NCI-H774 (cell line): ENCODE measurements at places on chromosomes 1 and 21.
A peak's percentile ranks its signal among the peaks of the same experiment; 100 is the strongest.

DNA sequence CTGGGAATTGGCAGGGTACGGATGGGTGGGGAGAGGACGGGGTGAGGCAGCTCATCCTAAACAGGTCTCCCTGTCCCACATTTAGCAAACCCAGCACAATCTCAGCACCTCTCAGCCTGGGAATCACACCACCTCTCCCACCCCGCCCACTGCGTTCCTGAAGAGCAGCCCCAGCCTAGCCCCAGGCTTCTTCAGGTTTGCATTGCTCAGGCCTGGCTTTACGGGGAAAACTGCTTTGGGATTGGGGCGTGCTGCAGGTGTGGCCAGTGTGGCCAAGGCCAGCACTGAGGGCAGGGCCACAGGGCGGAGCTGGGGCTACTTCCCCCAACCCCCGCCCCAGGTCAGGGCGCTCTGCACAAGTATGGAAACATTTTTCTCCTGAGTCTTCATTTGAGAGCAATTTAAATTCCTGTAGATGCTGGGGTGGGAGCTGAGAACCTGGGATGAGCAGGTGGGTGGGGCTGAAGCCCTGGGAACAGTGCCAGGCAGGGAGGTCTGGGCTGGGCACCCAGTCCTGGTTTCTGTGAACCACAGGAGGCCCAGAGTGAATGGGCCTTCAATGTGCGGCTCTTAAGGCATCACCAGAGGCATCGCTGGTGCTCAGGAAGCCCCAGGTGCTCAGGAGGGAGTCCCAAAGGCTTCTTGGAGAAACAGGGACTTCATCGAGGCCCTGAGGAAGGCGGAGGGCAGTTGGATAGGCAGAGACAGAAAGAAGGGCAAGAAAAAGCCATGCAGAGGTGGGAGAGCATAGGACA is 24.1 kb downstream of the TNNT2 start:
- DNase-seq: no peak

DNA sequence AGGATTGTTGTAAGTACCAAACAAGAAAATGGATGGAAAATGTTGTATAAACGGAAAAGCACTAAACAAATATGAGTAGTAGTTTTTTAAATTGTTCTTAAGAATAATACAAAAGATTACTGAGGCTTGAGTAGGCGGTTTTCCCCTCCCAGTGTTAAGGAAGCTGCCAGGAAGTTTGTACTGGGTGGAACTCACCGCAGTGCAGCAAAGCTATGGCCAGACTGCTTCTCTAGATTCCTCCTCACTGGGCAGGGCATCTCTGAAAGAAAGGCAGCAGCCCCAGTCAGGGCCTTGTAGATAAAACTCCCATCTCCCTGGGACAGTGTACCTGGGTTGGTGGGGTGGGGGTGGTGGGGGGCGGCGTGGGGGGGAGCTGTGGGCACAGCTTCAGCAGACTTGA is 58.7 kb downstream of the XCL2 start:
- DNase-seq: no peak

DNA sequence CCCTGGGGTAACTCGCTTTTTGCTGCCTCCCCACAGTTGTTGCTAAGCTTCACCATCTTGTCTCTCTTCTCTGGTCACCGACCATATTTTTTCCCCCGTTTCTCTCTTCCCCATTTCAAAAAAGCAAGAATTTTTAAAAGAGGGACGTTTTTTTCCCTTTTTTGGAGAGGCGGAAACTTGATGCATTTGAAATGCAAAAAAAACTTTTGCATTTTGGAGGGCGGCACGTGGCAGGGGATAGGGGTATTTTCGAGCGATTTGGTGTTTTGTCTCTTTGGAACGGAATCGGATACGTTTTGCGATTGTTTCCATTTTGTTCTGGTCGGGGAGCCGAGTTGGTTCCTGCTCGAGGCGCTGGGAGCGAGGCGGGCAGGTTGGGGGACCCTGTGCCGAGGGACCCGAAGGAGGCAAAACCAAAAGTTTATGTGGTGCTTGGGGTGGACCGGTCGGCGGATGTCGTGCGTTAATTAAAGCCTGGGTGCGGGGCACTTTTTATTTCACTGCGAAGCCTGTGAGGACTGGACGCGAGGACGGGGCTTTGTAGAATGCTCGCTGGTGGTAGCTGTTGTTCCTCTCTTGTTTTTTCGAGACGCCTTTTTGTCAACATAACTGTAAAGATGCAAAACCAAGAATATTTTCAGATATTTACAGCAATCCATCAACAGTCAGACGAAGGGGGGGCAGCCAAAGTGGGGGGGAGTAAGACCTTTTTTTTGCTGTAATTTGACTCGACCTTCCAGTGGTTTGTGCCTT is 884 bp downstream of the H3-3A start:
- peak; percentile 57 for DNase-seq

DNA sequence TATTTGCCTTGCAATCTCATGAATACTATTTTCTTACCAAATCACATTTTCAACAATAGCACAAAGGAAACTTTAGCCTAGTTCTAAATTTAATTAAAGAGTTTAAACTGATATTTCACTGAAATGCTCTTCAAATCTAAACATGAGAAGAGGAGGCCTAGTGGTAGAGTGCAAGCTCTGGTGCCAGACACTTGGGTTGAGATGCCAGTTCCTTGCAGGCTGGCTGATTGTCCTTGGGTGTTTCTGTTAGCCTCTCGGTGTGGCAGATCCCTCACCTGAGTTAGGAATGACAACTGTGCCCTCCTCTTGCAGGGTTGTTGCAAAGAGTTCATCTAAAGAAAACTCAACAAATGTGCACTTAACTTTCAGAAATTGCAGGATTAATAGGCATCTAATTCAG is 12.5 kb downstream of the ZBTB21 start:
- no peak for DNase-seq

- DNase-seq: no peak
Measured at GRCh38 chr21:45522381-45522780, 19.9 kb downstream of the SLC19A1 start.

DNA sequence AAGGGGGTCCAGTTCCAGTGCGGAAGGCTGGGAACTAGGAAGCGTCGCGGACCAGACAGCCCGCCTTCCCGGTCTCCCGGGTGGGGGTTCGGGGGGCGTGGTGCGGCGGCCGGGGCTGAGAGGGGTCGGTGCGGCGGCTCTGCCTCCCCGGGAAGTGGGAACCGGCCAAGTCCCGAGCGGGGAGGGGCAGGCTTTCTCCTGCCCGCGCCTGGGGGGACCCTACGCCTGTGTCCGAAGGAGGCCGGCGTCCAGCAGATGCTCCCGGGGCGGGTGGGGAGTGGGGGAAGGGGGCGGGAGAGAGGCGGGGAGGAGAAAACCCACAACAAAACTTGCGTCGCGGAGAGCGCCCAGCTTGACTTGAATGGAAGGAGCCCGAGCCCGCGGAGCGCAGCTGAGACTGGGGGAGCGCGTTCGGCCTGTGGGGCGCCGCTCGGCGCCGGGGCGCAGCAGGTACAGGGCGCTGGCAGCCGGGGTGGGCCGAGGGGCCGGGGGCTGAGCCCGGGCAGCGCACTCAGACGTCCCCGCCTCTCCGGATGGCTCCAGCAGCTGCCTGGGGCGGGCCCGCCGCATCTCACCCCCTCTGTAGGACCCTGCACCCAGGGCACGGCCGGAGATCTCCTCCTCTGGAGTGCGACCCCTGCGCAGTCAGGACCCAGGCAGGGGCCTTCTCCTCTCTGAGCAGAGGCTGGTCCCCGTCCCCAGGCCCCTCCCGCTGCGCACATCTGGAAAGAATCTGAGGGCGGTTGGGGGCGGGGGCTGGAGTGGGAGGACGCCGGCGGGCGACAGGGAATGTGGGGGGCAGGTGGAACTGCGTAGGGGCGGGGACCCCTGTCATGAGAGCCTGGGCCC is at the start of gene PODN:
Gene PODN (plus strand): TSS at position 355 of the 849 bp plus-strand sequence. CDS start 7,643 bp downstream, outside the sequence.
- no peak for DNase-seq

- DNase-seq: no peak
Measured at GRCh38 chr1:87712261-87713010, 383.8 kb downstream of the LMO4 start.

DNA sequence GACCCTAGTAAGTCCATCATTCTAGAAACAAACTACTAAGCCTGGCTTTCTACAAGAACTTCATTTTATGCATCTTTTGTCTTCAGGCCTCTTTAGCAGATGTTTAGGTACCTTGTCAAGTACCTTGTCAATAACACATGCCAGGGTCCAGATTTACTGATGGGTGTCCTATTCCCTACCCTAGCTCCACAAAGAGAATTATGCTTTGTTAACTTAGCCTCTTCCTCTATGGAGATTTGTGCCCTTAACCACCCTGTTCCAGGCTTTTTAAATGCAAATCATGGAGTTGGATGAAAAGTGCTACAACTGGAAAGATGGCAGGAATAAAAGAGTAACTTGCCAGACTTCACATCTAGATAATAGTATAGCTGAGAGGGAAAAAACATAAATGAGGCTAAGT is 42.7 kb downstream of the SPATA46 start:
- DNase-seq: no peak

DNA sequence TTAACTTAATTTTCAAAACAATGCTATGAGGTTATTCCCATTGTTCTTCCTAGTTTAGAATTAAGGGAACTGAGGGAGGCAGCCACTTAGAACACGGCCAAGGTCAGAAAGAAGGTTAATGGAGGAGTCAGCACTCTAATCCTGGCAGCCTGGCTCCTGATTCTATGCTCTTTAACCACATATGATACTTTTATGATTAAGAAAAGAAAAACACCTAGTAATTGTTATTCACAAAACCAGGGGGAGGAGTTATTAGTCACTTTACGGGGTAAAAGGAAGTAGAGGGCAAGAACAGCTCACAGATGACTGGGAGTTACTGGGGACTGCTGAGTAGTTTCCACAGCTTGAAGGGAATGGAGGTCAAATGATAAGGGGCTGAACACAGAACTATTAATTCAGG is 38.6 kb downstream of the GADD45A start:
- DNase-seq: no peak

- DNase-seq: no peak
Measured at GRCh38 chr21:15521644-15522001, 208.2 kb upstream of the USP25 start.

DNA sequence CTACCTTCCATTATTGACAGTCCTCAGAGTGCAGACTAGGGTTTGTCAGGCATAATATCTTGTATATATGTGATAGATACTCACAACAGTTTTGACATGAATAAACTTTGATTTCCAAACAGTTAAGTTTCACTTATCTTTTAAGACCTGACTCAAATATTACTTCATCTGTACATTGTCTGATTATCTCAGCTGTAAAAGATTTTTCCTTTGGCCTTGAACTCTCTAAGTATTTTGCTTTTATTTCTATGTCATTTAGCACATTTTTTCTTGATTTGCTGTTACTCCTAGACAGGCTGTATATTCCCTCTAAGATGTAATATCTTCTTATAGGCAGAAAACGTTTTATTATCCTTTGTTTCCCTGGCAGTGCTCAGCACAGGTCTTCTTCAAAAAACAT is 65.6 kb upstream of the DMRTA2 start:
- DNase-seq: no peak

GRCh38 chr1:25067518-25068251 is 137.6 kb upstream of the RUNX3 start:
- no peak for DNase-seq

GRCh38 chr1:147560765-147561471 is 19.6 kb downstream of the BCL9 start:
- no peak for DNase-seq

DNA sequence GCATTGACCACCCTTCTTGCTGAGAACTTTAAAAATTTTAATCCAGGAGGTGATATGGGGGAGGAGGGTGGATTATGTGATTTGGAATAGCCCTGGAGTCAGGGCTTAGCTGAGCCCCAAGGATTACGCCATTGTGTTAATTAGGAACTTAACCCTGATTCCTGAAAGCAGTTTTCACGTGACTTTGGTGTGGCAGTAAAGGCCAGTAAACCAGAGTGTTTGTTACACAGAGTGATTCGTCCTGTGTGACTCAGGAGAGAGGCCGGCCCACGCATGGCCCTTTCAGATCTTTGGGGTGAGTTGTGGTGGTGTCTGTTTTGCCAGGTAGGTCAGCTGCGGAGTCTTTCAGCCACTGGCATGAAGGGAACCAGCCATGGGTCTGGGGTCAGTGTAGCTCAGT is 107.6 kb downstream of the NOS1AP start:
- no peak for DNase-seq

GRCh38 chr1:198947456-198947855 is 308.6 kb downstream of the PTPRC start:
- DNase-seq: no peak

GRCh38 chr1:13836136-13836535 is 136.1 kb downstream of the PRDM2 start:
- DNase-seq: no peak

- DNase-seq: no peak
Measured at GRCh38 chr1:240001177-240001740, 90.4 kb upstream of the FMN2 start.

DNA sequence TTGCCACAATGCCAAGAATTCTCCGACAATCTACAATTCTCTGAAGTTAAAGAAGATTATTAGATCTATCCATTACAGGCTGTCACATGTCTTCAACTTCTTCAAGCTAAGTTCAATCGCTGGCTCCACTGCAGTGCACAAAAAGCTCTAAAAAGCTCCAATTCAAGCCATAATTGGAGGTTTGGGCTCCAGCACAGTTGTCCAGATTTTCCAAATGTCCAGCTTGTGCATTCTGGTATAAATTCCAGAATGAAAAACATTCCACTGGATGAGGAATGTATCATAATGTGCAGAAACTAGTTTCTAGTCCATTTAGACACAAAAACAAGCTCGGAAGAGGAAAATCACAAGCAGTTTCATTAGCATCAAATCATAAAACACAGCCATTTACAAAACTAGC is 138.6 kb downstream of the NRIP1 start:
- no peak for DNase-seq
